Activated CD4-positive, alpha-beta memory T cell treated with anti-CD3 and anti-CD28 coated beads for 36 hours (primary cell): ENCODE measurements at places on chromosomes 4 and X.

- no peak for DNase-seq
Measured at GRCh38 chr4:66750273-66750672, 795.0 kb downstream of the CENPC start.

DNA sequence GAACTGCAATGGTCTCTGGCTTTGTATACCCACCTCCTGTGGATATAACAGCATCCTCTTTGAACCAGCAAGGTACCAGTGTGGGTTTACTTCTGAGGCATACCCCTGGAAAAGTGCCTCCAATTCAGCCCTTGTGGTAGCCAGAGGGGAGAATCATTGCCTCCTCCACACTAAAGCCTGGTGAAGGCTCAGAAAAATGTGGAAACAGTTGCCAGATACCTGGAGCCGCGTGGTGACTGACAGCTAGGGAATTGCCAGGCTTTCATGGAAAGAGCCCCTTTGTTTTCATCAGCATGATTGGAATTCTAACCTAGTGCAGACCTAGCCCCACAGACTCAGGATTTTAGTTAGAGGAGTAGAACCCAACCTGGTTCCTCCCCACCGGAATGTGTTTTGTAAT lies 168.6 kb upstream of the KLF3 start:
- no peak for DNase-seq

DNA sequence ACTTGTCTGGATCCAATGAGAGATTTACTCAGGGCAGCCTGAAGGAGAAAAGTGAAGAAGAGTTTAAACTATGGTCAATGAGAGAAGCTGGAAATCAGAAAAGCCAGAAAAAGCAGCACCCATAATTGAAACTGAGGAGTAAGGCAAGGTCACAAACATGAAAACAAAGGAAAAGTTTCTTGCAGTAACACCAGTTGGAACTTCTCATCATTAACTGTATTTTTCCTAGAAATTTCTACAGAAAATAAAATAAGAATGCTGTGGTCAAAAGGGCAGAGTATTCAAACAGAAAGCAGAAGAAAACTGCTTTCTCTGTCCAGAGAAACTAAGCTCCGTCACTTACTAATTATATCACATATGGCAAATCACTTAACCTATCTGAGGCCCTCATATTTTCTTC lies 102.2 kb downstream of the OR13H1 start:
- DNase-seq, result no peak

DNA sequence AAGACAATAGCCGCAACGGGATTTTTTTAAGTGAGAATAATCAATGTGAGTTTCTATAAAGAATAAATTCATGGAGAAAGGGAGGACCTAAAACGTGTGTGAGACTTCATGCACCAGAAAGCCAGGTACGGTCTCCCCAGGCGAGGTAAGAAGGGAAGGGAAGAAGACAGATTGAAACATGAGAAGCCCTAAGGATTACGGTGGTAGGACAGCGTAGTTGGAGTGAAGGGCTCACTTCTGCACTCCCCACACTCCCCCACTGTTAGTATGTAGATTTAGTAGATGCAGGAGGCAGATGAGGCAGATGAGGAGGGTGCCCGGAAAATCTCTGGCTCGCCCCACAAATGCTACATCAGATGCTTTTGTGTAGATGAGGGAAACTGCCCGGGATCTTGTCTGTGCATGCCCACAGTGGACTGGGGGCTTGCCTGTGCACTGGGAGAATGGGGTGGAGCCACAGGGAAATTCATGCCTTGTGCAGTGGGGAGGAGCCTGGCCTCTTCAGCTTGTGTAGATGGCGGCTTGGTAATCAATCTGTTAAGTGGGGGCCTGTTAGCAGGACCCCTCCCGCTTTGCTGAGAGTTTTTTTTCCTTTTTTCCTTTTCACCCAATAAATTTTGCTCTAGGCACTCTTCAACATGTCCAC lies 1544.5 kb upstream of the TENM3 start:
- DNase-seq, result no peak

DNA sequence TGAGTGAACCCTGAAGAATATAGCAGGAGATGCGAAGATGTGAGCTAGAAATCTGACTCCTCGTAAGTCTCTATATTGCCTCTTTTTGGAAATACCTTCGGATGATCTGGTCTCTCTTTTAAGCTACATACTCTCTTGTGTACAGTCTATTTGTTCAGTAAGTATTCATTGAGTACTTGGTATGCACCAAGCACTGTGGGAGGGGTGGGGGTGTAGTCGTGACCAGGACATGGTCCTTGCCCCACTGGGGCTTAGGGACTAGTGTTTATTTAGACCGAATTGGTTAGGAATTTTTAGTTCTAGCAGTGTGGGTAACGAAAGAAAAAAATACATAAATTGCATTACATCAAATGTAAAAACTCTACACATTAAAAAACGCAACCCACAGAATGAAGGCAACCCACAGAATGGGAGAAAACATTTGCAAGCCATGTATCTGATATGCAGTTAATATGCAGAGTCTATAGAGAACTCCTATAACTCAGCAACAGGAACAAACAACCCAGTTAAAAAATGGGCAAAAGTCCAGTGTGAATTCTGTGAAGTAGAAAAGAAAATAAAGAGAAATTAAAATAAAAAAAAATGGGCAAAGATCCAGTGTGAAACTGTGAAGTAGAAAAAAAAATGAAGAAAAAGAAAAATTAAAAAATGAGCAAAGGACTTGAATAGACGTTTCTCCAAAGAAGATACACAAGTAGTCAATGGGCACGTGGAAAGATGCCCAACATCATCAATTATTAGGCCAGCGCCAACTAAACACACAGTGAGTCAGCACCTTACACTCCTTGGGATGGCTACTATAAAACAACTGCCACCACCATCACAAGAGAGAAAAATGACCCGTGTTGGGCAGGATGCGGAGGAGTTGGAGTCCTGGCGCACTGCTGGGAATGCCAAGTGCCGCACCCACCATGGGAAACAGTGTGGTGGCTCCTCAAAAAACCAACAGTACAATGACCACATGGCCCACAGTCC lies 43.8 kb downstream of the RGS12 start:
- no peak for DNase-seq

- no peak for DNase-seq
Measured at GRCh38 chr4:35912174-35912573, 332.1 kb downstream of the ARAP2 start.

GRCh38 chr4:153623491-153623890 lies 60.6 kb upstream of the TLR2 start:
- DNase-seq, result no peak

- no peak for DNase-seq
Measured at GRCh38 chrX:87706134-87706533, 188.5 kb downstream of the KLHL4 start.

DNA sequence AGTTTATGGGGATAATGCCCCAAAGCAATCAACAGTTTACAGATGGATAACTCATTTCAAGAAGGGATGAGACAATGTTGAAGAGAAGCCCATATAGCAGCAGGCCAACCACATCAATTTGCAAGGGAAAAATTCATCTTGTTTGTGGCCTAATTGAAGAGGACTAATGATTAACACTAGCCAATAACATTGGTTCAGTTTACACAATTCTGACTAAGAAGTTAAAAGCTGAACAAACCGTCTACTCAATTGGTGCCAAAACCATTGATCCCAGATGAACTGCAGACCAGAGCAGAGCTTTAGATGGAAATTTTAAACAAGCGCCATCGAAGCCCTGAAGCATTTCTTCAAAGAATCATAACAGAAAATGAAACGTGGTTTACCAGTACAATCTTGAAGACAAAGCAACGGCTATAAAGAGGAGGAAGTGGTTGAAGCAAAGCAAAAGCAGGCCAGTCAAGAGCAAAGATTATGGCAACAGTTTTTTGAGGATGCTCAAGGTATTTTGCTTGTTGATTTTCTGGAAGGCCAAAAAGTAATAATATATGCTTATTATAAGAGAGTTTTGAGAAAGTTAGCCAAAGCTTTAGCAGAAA lies 20.5 kb upstream of the BLTP1 start:
- DNase-seq, result no peak

DNA sequence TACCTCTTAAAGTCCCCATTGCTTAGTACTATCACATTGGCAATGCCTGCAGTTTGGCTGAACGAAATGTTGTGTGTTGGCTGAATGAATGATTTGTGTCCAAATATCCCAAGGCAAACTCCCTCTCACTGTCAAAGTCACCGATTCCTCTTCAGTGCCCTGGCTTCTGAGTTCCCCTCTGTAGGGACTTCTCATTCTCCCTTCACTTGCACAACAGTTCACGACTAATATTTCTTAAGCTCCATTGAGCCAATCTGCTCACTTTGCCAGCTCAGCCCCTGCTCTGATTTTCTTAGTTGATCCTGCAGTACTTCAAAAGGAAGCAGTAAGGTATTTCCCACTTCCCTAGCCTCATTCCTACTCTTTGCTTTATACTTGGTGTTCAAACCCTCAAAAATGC lies 21.9 kb upstream of the PACRGL start:
- DNase-seq, result no peak

DNA sequence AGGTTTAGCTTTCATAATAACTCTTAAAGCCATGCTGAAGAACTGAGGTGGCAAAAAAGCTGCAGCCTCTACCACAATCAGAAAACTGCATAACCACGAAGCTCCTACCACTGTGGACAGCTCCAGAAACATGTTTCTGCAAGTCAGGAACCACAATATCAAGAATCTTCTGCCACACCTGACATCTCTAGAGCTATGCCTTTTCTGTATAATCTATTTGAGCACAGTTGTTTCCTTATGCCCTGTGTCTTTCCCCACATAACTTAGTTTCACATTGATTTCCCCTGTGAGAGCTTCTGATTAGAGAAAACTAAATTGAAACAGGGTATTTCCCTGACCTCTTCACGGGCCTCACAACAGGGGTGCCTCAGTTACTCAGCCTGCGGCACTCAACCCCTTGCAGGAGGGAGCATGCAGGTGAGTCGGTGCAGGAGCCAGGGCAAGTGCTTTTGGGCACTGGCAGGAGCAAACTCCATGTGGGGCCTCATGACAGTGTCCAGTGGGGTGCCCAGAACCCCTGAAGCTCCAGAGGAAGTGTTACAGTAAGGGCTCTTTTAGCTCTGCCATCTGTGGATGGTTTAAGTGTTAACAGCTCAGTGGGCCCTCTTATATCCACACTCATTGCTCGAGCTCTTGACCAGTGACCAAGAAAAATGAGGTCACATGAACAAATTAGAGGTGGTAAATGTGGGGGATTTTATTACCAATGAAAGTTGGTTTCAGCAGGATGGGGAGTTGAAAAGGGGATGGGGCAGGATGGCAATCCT lies 132.8 kb upstream of the BMP3 start:
- DNase-seq, result no peak

- no peak for DNase-seq
Measured at GRCh38 chr4:184270808-184271413, 53.2 kb upstream of the ENPP6 start.

GRCh38 chr4:68592673-68593072 lies 16.6 kb upstream of the UGT2B17 start:
- no peak for DNase-seq

- DNase-seq, result no peak
Measured at GRCh38 chrX:65667157-65667502, 324 bp upstream of the MSN start.

DNA sequence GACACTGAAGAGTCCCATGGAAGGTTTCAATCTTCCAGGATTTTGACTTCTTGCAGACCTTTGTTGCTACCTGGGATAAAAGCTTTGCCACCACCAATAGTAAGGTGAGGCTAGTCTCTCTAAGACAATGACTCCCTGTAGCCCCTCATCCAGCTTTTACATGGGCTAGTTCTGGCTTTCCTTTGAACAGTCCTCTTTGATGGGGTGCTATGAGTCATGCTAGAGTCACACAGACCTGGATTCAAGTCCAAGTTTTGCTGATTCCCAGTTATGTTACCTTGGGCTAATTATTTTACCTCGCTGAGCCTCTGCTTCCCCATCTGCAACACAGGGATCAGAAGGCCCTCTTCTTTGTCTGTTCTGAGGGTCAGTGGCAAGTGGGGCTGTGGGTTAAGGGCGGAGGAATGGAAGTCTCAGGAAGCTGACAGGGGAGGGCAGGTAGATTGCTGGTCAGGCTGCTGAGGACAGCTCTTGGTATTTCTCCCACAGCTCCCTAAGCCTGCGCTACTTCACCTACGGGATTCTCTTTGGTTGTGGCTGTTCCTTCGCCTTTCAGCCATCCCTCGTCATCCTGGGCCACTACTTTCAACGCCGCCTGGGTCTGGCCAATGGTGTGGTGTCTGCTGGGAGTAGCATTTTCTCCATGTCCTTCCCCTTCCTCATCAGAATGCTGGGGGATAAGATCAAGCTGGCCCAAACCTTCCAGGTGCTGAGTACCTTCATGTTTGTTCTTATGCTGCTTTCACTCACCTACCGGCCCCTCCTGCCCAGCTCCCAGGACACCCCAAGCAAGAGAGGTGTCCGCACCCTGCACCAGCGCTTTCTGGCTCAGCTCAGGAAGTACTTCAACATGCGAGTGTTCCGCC lies 90.3 kb downstream of the RLIM start:
- DNase-seq, result no peak

- DNase-seq, result no peak
Measured at GRCh38 chrX:123088331-123088730, 95.7 kb upstream of the GRIA3 start.
